GM20000 (cell line): ENCODE measurements at places on chromosomes 4 and X.
A peak's percentile ranks its signal among the peaks of the same experiment; 100 is the strongest.

DNA sequence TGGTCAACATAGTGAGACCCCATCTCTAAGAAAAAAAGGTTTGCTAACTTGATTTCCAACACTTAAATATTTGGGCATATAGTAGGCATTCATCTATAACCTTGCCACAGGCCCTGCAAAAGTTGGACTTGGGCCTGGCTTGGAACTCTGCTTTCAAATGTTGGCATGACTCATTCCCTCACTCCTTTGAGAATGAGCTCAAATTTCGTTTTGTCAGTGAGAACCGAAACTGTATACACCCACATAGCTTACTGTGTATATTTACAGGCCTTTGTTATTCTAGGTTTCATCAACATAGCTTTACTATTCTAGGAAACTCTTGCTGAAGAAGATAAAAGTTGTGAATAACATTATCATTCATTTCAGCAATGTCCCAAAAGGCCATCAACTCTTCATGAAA, 88.7 kb upstream of the ELOVL6 start:
- DNase-seq, result peak; percentile 69

GRCh38 chr4:37542706-37543105, 143.5 kb downstream of the RELL1 start:
- DNase-seq, result no peak

DNA sequence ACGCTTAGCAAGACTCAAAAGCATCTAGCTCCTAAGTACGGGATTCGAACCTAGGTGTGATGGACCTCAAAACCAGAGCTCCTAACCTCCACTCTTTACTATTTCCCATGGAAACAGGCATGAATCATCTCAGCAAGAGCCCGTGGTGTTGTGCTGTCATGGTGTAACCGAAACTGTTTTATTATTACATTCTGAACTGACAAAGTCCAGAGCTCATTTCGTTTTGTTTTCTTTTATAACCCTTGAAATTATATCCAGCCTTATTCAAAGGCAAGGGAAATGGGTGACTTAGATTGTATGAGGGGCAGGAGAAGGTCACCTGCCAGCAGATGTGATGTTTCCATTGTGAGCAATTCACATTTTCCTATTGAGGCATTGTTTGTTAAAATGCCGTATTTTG, 301.1 kb downstream of the FRMPD4 start:
- no peak for DNase-seq

DNA sequence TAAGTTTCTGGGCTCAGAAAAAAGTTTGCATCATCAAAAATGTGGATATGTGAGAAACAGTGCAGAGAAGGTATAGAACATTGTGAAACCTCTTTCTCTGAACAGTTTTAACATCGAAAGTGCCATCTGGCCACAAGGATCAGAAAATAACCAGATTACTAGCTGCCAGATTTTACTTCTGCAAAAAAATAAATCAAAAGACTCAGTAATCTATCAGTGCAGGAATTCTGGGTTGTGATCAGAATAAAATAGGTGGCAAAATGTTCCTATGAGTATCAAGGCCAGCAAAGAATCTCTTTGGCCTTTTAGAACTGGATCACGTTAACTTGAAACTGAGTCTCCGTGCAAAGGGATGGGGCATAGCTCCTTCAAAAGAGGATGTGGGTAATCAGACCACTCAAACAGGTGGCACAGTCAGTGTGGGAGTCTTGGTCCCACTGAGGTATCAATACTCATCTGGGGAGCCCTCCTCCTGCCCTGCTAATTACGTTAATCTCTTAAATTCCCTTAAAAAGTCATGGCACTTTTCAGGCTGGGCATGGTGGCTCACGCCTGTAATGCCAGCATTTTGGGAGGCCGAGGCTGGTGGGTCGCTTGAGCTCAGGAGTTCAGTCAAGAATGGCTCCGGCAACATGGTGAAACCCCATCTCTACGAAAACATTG, 26.7 kb upstream of the RBM47 start:
- peak; percentile 47 for DNase-seq

DNA sequence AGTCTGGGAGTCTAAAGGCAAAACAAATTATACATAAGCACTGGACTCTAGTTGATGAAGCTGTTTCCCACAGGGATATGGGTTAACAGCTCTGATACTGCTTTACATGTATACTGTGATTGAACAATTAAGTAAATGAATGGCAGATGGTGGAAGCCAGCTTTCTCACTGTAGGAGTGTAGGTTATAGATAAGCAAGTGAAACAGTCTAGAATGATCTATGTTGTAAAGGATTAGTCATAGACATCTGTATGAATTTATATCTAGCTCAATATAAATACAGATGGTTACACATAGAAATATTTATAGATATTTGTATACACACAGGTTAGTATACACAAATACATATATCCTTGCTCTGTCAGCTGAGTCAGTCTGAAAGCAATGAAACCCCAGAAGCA, 276.1 kb downstream of the PPARGC1A start:
- no peak for DNase-seq

DNA sequence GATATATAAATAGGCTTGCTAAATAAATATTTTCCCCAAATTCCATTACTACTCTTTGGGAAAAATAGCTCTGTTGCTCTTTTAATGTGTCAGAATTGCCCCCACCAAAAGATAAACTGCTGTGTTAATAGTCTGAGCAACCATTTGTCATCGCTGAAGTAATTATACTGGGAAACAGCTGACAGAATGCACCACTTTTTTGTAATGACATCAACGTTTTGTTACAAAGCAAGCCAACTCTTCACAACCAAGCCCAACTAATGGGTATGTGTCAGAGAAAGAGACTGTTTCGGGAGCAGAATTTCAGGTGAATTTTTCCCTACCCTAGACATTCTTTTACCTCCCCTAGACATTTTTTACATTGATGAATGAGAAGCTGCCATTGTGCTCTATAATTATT, 405.0 kb upstream of the MAGEB18 start:
- DNase-seq, result no peak

- DNase-seq, result no peak
These were observed 137.7 kb upstream of the RAPGEF2 start for GRCh38 chr4:158965226-158965625.

- DNase-seq, result no peak
These were observed 121.4 kb downstream of the GPAT3 start for GRCh38 chr4:83657336-83657735.

DNA sequence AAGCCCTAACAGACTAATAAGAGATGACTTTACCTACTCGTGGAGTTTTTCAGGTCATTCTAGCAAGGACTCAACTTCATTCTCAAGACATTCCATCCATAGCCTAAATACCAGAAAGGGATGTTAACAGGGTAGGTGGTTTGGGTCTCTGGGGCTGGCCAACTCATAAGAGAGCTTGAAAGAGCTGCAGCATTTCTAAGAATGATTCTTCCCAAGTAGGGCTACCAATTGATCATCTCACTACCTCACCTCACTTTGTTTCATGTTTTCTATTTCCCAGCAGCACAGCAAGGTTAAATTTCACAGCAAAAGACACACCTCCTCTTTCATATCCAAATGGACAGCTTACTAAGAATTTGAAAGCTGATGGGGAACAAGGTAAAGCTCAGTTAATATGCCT, 614.8 kb upstream of the DIPK2B start:
- DNase-seq, result no peak

- no peak for DNase-seq
These were observed 102.4 kb downstream of the CLNK start for GRCh38 chr4:10582059-10582686.

GRCh38 chr4:23373261-23373660, 516.6 kb downstream of the PPARGC1A start:
- DNase-seq, result no peak

DNA sequence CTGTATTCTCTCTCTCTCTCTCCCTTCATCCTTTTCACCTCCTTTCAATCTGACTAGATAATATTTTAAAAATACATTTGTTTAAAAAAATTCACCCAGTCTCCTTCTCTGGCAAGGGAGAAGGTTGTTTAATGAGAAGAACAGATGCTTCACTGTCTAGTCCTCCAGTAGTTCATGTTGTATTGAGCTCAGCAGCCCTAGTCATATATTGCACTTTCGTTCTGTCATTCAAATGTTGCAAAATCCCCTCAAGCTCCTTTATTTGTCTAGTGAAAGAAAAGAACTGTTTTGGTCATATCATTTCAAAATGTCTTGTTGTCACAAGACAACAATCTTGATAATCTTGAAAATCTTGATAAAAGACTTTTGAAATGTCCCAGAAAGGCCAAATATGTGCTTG, 248.0 kb downstream of the GALNTL6 start:
- peak; percentile 4 for DNase-seq

GRCh38 chrX:40090050-40090804, 7.5 kb downstream of the BCOR start:
- DNase-seq, result peak; percentile 24

- no peak for DNase-seq
These were observed 86.1 kb downstream of the MAGEC1 start for GRCh38 chrX:141989815-141990214.

DNA sequence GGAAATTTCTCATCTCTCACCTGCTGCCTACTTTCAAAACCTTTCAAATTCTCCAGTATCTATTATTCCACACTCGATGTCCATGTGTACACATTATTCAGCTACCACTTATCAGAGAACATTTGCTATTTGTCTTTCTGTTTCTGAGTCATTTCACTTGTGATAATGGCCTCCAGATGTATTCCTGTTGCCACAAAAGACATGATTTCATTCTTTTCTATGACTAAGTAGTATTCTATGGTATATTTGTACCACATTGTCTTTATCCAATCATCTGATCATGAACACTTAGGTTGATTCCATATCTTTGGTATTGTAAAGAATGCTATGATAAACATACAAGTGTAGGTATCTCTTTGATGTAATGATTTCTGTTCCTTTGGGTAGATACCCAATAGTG, 310.1 kb upstream of the SPOCK3 start:
- DNase-seq, result no peak

GRCh38 chr4:123340381-123340701, 56.3 kb upstream of the SPRY1 start:
- DNase-seq, result no peak

DNA sequence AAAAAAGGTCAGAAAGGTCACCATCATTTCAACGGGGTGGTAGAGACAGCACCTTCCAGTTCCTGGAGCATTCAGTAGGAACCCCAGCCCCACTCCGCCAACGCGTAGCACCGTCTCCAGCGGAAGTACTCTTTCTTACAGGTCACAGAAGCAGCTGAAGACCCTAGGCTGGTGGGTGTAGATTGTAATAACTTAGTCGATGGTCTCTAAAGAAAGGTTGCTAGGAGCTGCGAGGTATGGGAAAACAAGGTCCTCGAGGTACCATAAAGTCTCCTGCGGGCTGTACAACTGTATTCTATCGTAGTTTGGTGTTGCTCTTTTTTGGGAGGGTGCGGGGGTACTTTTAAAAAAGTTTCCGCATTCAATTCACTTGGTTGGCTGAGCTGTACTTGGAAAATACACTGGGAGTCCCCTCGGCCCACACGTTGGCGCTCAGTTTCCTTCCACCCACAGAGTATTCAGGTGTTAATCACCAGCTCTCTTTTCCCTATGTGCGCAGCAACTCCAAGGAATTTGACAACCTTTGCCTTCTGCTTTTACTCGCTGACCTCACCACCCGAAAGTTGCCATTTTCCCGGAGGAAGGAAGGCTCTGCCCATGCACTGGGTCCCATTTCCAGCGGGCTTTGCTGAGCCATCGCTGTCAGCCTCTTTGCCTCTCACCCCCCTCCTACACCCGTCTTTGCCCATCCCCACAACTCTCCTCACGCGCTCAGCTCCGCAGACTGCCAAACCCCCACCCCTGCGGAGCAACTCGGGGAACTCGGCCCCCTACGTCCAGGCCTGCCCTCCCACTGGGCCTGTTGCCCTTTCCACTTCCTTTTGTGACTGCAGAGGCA, 4.8 kb upstream of the SOX3 start:
- DNase-seq, result no peak

DNA sequence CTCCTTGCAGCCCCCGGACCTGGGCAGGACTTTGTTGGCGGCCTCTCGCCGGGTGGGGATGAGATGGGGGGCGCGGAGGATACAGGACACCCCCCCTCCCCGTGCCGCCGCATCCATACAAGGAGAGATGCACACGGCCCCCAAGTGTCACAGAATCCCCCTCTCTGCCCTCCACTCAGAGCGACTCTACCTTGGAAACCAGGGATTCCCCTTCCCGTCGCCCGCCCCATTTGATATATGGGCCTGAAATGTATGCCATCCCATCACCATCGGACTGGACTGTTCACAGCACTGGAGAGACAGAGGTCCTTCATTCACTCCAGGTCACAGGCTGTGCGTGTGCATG, 426 bp downstream of the PORCN start:
- peak; percentile 8 for DNase-seq

GRCh38 chrX:119826399-119826959, 26.3 kb downstream of the UPF3B start:
- DNase-seq, result no peak

- no peak for DNase-seq
These were observed 77.2 kb downstream of the SH3KBP1 start for GRCh38 chrX:19810006-19810774.

DNA sequence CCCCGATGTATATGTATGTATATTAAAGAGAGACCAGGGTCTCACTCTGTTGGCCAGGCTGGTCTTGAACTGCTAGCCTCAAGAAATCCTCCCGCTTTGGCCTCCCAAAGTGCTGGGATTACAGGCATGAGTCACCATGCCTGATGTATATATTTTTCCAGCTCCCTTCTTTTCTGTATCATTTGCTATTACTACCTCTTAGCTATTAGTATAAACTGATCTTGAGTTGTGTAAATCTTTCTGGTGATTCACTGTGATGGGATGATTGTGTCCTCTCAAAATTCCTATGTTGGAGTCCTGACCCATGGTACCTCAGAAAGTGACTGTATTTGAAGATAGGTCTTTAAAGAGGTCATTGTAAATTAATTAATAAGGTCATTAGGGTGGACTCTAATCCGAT, 53.1 kb downstream of the HPRT1 start:
- DNase-seq, result no peak

- DNase-seq, result no peak
These were observed 314.3 kb upstream of the FGF13 start for GRCh38 chrX:139025816-139026215.

DNA sequence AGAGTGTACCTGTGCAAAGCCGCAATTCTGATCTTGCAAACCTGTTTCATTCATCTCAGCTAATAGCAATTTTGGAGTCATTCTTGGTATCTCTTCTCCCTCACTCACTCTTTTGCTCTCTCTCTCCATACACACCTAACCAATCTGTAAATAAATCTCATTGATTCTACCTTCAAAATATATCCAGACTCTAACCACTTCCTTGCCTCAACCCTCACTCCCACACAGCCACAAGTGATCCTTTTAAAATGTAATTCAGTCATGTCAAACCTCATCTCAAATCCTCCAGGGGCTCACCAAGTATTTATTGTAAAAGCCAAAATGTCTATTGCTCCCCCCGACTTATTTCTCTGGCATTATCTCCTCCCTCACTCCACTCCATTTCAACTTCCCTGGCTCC, 51.7 kb upstream of the SLC10A4 start:
- no peak for DNase-seq
